ENCODE measurements at places on chromosomes 16 and 17.

- peak; percentile 29 for DNase-seq
Observed at GRCh38 chr17:1931844-1932579, 93.1 kb downstream of the RTN4RL1 start.

- no peak for DNase-seq
Observed at GRCh38 chr16:89444151-89444723, 46.1 kb downstream of the ANKRD11 start.

GRCh38 chr17:50949989-50950877, 84.1 kb upstream of the TOB1 start:
- no peak for DNase-seq

DNA sequence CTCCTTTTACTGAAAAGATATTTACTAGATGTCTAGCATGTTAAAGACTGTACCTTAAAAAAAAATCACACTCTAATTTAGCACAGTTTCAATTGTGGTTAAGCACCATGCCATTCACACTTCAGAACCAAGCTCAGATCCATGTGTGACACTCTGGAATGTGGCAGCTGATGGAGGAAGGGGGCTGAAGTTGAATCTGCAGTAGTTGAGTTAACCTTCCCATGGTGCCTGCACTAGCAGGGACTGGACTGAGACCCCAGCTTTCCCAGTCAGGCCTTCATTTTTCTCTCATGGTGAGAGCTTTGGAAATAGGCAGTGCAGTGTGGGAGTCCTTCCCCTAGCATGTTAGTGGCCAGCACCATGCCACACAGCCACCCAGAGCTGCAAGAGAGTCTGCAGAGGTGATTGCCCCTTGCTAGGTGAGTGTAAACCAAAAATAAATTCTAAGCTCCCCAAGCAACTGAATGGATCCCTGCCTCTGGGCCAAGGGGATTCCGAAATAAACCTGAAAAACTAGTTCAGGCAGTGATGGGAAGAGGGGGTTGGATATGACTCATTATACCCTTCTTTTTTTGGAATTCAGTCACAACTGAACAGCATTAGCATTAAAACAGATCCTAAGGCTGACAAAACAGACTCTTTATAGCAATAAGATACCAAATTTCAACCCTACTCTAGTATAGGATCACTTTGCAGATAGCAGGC, 208.5 kb downstream of the WWOX start:
- no peak for DNase-seq

DNA sequence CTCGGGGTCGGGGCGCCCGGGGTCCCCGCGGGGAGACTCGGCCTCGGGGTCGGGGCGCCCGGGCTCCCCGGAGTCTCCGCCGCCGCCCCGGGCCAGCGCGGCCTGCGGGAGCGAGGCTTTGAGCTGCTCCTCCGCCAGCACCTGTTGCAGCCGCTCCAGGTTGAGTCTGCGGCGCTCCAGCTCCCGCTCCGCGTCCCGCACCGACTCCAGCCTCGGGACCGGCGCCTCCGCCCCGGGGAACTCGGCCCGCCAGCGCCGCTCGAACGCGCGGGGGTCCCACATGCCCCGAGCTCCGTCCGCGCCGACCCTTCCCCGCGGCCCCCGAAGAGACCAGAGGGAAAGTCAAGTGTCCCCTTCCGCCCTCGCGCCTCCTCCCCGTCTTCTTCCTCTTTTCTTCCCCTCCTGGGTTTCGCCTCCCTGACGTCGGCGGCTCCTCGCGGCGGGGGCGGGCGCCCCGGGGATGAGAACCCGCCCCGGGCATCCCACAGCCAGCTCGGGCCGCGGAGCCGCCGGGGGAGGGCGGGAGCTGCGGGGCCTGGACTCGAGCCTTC, 40.8 kb upstream of the BHLHA9 start:
- no peak for DNase-seq

DNA sequence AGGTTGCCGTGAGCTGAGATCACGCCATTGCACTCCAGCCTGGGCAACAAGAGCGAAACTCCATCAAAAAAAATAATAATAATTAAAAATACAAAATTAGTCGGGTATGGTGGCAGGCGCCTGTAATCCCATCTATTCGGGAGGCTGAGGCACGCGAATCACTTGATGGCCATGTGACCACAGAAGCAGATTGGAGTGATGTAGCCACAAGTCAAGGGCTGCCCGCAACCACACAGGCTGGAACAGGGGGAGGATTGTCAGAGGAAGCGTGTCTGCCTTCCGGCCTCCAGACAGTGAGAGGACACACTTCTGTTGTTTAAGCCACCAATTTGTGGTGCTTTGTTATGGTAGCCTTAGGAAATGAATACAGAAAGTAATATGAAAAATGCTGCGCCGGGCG, 11.8 kb upstream of the NAGS start:
- no peak for DNase-seq

GRCh38 chr17:30148376-30148775, 31.8 kb downstream of the NSRP1 start:
- DNase-seq, result no peak

DNA sequence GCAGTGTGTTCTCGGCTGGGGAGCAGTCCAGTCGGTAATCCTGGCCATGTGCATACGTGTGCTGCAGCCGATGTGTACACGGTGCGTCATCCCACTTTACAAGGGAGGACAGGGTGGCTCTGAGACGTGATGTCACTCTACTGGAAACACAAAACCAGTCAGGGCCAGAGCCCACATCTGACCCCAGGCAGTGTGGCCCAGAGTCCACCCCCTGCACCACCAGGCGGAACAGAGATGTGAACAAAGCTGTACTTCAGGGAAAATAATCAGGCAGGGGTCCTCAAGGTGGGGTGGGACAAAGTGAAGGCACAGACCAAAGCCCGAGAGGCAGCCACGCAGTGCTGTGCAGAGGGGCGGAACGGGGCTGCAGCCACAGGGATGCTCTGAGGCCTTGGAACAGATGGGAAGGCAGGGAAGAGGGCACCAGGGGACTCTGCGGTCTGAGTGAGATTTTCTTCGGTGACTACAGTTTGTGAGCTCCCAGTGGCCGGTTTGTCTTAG, 181.5 kb downstream of the ZNF423 start:
- DNase-seq, result no peak

DNA sequence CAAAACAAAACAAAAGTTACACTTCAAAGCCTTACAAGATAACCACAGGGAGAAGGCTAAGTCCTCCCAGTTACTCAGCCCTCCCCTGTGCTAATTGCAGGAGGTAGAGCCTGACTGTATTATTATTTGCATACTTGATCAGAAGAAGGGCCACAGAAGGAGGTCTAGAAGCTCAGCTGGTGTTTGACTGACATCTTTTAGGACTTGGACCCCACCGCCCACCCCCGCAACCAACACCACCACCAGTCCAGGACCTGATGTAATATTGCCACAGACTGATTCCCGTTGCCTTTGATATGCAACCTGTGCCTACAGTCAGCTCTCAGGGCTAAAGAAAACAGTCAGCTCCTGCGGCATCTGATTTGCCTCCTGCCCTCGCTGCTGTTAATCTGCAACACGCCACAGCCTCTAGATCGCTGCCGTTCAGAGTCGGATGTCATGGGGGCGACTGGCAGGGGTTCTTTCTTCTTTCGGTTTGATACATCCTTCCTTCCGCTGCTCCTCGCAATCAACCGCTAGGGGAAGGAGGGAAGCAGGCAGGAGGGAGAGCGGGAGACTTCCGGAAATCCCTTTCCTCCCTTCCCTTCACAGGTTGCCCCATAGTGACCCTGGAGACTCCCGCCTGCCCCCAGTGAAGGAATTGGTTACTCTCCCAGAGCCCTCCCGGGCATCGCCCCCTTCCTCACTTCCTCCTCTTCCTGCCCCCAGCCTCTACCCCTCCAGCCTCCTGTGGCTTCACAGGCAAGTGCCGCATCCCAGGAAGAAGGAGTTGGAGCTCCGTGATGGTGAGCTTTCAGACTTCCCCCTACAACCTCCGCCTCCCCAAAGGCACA, 90.5 kb upstream of the SOX9 start:
- no peak for DNase-seq

DNA sequence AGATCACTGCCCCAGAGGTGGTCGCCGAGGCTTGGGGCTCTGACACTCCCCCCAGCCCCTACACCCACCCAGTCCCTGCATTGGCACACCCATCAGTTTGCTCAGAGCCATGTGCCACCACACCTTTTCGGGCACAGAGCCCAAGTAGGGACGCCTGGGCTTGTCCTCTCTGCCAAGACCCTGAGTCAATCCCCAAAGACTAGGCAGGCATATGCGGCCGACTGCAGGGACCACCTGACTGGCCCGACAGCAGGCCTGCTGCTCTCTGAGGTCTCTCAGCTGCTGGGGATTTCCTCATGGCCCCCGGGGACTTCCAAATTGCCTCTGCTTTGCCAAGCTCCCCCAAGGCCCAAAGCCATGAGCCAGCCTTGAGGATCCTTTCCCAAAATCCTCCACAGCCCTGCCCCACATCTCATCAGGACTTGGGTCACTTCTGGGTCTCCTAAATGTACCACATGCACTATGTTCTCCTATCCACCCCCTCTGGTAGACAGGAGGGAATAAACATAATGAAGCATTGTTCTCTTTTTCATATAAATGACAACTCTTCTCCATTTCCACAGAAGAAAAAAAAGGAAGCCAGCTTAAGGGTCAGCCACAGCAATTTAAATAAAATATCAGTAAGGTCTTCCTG, 30.6 kb downstream of the MYO18A start:
- no peak for DNase-seq

DNA sequence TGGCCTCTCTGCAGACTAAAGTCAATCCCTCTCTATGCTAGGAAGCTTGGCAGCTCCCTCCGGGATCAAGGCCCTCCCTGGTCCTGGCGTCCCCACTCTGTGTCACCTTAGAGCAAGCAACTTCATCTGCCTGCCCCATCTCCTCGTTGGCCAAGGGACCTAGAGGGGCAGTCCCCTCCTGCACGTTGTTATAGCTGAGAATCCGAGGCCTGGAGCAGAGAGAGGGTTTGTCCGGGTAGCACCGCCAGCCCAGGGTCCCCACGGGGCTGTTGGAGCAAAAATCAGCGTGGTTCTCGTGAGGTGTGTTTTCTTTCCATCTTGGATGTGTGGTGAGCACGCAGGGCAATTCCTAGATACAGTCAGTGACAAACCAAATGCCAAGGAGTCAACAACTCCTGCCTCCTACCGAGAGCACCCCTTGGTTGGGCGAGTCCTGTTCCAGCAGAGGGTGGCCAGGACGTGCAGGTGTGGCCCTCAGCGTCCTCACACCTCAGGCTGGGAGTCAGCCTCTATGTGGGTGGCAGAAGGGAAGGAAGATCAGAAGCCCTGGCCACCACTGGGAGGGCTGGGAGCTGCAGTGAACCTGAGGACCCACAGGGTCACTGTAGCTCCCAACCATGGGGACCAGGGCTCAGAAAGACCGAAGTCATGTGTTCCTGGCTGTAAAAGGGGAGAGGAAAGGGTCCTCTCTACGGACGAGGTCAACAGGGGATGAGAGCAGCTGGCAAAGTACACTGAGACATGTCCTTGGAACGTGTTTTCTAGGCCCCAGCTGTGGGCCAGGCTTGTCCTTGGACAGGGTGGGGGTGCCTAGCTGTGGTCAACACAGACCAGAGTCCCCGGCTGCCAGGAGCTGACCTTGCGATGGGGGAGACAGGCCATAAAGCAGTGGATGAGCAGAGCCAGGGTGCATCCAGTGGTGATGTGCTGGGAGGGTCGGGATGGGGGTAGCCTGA, 85.6 kb upstream of the CIBAR2 start:
- no peak for DNase-seq

DNA sequence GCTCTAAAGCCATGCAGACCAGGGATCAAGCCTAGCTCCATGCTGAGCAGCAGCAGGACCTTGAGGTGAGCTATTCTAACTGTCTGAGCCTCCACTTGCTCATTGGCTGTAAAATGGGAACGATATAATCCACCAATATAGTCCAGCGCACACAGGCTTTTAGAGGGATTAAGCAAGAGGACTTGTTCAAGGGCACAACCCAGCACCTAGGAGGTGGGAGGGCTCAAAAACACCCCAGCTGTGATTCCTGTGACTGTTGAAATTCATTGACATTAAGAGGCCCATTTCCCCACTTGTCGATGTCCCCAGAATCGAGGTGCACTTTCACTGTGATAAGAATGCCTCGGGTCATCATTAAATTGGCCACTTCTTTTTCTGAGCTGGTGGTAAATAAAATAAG, 4.1 kb downstream of the USH1G start:
- DNase-seq, result no peak

DNA sequence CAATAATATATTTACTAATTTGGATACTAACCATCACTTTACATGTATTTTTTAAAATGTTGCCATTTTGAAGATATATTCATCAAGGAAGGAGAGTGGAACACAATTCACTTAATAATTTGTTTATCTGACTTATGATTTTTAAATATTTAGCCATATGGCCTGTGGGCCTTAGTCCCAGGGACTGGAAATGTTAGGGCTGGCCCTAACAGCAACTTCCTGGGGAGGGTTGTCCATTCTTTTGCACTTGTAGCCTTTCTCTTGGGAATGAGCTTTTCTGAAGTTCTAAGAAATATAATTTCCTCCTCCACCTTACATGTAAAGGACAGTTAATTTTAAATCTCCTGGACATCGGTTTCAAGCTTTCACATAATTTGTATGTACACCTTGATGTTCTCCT, 27.7 kb upstream of the WSB1 start:
- DNase-seq, result no peak

- DNase-seq, result no peak
Observed at GRCh38 chr17:62919388-62919787, 46.6 kb upstream of the TANC2 start.

- no peak for DNase-seq
Observed at GRCh38 chr17:80117491-80118401, 16.4 kb downstream of the GAA start.

DNA sequence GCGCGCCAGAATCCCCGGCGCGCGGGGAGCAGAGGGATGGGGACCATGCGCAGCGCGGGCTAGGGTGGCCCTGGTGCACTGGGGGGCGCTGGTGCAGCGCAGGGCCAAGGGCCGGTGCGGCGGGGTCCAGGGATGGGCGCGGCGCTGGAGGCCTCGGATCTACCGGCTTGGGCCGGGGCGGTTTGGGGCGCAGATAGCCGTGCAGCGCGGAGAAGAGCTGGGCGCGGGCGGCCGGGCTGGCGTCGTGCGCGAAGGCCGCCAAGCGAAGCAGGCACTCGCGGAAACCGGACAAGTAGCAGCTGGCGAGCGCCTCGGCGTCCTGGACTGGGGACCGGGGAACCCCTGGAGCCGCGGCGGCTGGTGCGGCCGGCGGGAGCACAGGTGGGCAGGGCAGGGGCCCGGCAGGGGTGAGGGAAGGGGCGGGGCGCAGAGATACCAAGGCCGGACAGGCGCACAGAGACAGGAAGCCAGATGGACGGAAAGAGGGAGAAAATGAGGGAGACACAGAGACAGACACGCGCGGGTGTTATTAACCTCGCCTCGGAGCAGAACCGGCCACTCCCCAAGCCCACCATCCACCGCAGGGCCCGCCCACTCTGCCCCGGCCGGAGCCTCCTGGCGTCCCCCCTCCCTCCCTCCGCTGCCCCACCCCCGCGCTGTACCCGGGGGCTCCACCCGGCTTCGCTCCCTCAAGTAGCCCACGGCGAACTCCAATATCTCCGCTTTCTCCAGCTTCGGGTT, 2.1 kb downstream of the HES7 start:
- no peak for DNase-seq

- no peak for DNase-seq
Observed at GRCh38 chr16:280005-280460, 358 bp upstream of the ARHGDIG start.

DNA sequence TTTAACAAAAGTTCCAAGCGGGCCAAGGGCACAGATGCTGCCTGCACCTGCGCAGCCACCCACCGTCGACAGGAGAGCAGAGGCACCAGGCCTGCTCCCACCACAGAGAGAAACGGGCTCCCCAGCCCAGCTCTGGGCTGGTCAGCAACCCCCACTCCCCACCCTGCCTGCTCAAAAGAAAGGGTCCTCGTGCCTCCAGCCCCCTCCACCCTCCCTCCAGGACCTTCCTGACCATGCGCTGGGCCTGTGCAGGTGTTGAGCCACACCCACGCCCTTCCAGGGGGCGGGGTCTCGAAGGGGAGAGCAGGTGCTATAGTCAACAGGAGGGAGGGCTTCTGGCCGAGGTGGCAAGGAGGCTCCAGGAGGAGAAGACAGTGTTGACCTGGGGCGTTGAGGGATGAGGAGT, 25.3 kb downstream of the ZNF778 start:
- no peak for DNase-seq

Measured in cerebellar nuclear complex (tissue), 1 donor.